ENCODE measurements at places on chromosomes 7 and 10.

GRCh38 chr7:40200791-40201190 is 66.0 kb downstream of the SUGCT start:
- no peak for DNase-seq

GRCh38 chr10:128060341-128061250 is 65.6 kb downstream of the MKI67 start:
- DNase-seq = no peak

GRCh38 chr7:130356121-130356875 is 11.7 kb downstream of the CPA5 start:
- no peak for DNase-seq

- no peak for DNase-seq
Measured at GRCh38 chr10:69490876-69491275, 39.6 kb downstream of the TSPAN15 start.

- DNase-seq = no peak
Measured at GRCh38 chr10:47184724-47185330, 115.2 kb upstream of the GDF10 start.

All from activated CD4-positive, alpha-beta T cell treated with anti-CD3 and anti-CD28 coated beads for 24 hours (primary cell).